ENCODE measurements at places on chromosomes 2 and 18.

- no peak for DNase-seq
These were observed 43.9 kb upstream of the STPG4 start for GRCh38 chr2:47198985-47199451.

DNA sequence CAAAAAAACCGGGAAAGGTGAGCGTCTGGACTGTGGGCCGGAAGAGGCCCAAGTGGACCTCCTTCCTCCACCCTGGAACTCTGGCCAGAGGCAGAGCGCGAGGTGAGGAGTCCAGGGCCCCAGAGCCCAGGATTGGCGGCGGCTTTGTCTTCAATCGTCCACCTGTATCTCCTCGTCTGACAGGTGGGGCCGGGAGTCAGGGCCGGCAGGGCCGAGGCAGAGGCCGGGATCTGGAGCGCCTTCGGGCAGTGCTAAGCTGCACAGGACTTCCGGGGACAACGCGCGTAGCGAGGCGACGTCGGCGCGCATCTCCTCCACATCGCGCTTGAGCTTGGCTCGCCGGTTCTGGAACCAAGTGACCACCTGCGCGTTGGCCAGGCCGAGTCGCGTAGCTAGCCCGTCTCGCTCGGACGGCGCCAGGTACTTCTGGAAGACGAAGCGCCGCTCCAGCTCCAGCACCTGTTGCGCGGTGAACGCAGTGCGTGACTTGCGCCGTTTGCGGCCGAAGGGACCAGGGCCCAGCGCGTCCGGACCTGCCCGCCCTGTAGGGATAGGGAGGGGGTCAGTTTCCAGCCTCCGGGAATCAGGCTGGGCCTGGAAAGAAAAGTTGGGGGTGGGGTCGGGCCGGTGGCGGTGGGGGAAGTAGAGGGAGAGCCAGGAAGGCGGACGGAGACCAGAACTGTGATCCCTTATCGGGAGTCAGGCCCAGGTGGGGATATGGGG is 1.5 kb downstream of the LBX2 start:
- no peak for DNase-seq

DNA sequence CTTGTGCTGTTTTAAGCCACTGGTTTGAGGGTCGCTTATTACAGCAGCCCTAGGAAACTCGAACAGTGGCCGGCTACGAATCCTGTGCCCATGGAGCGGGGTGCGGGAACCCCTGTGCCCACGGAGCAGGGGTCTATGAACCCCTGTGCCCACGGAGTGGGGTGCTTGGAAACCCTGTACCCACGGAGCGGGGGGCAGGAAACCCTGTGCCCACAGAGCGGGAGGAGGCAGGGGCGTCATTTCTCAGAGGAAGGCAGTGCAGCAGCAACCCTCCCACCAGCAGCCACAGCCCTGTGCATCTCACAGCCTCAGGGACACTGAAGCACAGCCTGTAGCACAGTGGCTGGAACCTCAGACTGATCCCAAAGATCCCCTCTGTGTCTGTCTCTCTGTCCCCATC is 34.2 kb upstream of the GPC1 start:
- DNase-seq, result no peak

DNA sequence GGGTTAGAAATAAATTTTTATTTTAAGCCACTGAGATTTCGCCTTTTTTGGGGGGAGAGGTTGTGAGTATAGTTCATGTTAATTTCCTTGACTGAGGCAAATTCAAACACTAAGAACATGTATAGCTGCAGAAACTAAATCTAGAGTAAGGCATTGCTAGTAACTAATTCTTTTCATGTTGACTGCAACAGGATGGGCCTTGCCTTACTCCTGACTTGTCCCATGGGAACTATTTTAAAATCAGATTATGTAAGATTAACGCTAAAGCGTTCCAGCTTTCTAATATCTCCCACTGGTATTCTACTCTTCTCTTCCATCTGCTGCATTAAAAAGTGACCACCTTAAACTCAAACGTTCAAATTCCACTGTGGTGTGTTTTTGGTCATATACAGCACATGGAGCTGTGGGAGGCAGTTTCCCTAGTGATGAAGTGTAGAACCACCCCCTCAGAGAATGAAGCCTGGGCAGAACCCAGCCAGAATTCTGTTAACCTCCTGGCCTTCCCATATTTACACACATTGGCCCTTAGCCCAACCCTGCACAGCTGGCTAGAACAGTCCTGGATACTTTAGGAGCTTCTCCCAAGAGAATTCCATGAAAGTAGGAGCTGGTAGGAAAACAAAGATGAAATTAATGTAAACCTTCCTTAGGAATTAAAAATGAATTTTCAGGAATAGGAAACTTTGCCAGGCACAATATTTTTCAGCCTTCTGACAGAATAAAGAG is 687.8 kb downstream of the SLC4A3 start:
- DNase-seq, result no peak

DNA sequence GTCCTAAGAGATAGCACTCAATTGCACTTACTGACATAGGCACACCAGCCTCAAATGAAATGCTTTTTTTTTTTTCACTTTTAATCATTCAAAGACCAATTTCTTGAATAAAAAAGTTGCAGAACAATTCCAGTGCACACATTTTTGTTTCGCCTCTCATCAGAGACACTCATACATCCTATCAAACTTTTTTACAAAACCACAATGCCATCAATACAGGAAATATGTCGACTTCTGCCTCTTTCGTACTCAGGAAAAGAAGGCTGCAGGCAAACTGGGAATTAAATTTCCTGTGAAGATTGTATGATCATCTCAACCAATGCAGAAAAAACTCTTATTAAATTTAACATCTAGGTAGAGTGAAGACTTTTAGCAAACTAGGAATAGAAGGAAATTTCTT is 112.4 kb downstream of the DNER start:
- DNase-seq, result no peak

DNA sequence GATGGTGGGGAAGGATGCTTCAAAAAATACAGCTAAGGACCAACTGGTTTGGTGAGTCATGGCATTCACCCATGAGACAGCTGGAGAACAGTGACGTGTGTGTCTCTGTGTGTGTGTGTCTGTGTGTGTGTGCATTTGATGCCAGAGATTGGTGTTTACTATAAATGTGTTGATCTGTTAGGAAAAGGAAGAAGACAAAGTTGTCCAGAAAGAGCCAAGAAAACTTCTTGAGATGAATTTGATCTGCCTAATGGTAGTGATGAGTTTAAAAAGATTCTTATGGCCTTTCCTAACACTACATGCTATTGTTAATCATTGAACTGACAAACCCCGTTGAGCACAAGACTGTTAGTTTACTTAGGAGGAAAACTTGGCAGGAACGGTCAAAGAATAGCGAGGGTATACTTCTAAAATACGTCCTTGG is 36.4 kb upstream of the IL1R1 start:
- DNase-seq, result no peak

GRCh38 chr18:55863876-55864275 is 275.9 kb upstream of the TCF4 start:
- DNase-seq, result no peak

DNA sequence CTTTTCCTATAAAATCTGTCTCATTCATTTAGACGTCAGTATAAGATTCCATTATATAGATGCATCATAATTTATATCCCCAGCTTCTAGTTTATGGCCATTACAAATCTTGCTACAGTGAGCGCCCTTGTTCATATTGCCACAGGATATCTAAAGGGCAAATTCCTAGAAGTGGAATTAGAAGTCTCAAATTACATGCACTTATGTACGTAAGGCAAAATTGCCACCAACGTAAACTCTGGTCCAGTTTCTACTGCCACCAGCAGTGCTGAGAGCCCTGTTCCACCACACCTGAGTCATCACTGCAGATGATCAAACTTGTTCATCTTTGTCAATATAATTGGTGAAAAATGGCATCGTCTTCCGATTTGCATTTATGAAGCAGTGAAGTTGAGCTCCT is 90.9 kb upstream of the ID2 start:
- no peak for DNase-seq

- no peak for DNase-seq
These were observed 5.4 kb downstream of the SNORC start for GRCh38 chr2:232875256-232876121.

DNA sequence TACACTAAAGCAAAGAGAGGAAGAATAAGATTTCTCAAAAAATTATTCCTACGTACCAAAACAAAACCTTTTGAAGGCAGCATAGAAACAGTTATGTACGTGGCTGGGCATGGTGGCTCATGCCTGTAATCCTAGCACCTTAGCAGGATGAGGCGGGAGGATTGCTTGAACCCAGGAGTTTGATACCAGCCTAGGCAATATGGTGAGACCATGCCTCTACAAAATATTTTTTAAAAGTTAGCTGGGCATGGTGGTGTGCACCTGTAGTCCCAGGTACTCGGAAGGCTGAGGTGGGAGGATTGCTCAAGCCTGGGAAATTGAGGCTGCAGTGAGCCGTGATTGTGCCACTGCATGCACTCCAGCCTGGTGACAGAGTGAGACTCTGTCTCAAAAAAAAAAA is 14.9 kb upstream of the CYP26B1 start:
- DNase-seq, result no peak

DNA sequence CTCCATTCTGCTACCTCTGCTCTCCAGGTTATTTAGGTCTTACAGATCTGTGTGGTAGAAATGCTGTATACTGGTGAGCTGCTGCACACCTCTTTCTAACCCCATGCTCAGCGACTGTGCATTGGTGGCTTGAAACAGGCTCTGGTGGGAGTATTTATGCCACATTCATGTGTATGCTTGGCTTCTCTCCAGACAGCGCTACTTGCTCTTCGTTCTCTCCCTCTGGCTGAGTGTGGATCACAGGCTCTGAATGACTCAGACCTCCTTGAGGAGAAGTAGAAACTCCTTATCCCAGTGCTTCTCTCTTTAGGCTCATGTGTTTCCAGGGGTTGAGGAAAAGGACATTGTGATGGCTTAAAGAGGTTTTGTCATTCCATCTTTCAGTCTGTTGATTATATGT is 54.9 kb downstream of the FHOD3 start:
- DNase-seq, result no peak

GRCh38 chr18:54359233-54359632 is 1.5 kb downstream of the C18orf54 start:
- no peak for DNase-seq

DNA sequence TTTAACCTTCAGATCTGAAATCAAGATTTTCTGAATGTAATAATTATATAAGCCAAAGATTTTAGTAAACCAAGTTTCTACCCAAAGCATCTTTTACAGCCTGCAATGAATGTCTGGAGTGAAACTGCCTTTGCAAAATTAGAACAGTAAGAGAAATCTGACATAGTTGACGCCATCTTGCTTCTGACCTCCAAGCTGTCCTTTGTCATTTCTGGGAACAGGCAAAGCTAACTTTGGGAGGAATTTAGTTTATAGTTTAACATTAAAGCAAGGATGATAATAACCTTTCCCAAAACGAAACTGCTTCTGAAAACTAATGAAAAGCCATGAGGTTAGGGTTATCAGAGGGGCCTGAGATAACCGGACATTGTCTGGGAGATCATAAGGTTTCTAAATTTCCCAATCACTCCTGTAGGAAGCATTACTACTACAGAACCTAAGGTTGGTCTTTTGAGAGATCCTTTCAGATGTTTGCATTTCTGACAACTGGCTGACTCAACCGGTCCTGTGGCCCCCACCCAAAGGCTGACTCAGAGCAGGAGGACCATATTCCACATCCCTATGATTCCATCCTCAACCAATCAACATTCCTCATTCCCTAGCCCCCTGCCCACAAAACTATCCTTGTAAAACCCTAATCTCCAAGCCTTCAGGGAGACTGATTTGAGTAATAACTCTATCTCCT is 124.5 kb downstream of the TMEM131 start:
- DNase-seq, result no peak

DNA sequence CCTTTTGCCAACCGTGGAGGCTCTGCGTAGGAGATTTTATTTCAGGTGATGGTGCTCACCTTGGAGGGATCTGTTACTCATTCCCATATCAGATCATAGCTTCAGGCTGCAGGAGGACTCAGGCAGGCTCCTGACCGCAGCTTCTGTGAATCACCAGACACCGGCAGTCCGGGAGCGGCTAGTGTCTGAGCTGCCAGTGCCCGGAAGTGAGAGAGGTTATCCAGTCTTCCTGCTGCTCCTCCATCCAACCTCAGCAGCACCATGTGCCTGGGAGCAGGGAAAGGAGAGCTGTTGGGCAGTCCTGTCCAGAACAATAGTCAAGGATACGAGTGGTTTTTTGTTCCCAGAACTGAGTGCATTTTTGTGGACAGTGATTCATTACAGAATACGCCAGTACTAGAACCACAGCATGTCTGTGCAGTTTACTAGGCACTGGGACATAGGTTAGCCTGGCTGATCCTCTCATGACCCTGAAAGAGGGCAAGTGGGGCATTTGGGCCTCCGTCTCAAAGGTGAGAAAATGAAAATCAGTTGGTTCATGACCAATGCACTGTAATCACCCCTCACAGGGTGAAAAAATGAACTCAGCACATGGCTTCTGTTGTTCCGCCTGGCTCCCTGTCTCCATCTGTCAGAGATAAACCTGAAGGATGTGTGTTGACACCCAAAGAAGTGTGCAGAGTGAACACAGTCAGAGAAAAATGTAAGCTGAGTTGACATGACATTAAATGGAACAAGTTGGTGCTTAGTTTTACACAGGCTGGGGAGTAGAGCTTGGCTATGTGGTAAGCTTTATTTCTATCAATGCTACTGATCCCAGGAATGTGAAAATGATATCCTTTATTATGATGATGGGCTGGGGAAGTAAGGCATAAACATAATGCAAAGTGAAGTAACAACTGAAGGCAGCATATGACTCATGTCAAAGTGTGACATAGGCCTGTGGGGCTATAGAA is 12.2 kb downstream of the FHOD3 start:
- no peak for DNase-seq

- DNase-seq, result no peak
These were observed 339.0 kb downstream of the SATB2 start for GRCh38 chr2:199118673-199119112.

GRCh38 chr18:45012286-45012685 is 331.6 kb downstream of the SETBP1 start:
- no peak for DNase-seq

- DNase-seq, result no peak
These were observed 751 bp upstream of the NMI start for GRCh38 chr2:151289972-151290866.

DNA sequence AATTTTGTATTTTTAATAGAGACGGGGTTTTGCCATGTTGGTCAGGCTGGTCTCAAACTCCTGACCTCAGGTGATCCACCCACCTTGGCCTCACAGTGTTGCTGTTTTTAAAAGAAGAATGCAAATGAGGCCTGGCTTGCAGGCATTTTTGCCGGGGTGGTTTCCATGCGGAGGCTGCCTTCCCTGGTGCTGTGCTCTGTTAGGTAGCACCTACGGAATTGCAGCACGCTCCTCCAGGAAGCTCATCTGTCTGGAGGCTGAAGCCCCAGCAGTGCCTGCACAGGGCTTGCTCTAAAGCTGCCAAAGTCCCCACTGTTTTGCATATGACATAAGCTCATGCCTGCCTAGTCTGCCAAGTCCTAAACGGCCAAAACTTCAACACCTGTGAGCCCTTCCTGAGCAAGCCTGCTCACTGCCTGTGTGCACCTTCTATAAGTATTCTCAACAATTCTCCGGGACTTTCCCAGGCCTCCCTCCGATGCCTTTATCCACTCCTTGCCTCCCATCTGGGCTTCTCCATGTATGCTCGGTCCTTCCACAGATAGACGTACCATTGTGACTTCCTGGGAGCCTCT is 551.3 kb upstream of the RAB6C start:
- DNase-seq, result no peak
